Astrocyte (in vitro differentiated cells and primary cell): ENCODE measurements at places on chromosomes 5 and 9.

DNA sequence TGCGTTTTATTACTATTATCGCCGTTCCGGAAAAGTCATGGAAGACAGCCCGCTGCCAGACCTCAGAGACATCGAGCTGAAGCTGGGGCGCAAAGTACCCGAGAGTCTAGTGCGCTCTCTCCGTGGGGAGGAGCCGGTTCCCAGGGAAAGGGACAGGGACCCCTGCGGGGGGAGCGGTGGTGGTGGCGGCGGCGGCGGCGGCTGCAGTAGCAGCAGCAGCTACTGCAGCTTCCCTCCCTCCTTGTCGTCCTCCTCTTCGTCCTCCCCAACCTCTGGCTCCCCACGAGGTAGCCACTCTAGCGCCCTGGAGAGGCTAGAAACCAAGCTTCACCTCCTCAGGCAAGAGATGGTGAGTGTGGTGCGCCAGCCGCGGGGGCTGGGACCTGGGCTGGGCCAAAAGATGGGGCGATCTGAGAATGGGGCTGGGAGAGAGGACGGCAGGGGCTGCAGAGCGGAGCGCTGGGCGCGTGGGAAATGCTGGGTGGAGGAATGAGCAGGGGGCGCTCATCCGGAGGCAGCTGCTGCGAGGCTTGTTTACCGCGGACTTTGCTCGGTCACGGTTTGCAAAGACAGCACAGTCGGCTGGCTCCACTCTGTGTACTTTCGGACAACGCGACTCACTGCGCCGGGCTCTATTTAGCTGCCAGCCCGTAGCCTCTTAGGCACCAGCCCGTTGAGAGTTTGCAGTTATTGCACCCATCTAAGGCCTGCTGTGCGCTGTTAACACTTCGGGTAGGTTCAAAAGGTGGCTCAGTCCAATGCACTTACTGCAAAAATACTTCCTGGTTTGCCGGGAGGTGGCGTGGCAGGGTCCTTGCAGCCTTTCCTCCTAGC is 1.1 kb downstream of the LURAP1L start:
- peak; percentile 84 for DNase-seq

DNA sequence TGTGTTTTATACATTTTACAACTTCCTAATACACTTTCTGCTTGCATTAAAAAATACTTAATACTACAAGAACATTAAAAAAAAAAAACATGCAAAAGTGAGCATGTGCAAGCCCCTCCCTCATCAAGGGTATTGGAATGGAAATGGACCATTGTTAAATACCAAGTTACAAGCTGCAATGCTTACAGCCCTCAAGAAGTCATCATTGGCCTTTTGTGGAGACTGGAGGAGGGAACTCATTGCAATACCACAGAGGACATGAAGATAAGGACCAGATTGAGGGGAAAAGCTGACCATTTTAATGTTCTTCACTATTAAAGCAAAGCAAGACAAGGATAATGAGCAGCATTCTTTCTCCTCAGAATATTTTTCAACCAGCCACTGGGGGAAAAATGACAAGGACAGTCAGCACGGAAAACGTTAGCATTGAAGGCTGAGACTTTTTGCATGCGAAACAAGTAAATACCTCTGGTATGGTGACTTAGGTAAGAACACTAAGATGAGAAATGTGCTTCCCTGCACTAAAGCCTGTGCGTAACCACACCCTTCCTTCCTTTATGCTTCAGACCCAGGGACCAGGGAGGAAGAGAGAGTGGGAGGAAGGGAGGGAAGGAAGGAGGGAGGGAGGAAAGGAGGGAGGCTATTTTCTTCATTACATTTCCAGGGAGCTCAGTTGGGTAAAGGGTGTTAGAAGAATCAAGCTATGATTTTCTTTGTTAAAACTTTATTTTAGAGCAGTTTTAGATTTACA is 141.1 kb upstream of the RAPGEF1 start:
- DNase-seq = no peak

GRCh38 chr9:110307191-110307590 is 30.5 kb downstream of the TXNDC8 start:
- DNase-seq = no peak

DNA sequence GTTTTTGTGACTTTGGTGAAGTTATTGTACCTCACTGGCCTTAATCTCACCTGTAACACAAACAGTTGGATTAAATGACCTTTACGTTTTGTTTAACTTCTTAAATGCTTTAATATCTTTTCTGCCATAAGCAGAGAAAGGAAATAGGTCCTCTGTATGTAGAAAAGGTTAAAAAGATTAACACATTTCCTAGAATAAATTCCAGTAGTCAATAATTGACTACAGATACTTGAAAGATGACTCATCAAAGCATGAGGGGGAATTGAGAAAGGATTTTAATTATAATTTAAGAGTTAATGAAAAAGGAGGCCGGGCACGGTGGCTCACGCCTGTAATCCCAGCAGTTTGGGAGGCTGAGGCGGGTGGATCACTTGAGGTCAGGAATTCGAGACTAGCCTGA is 35.8 kb upstream of the CMYA5 start:
- DNase-seq = no peak

DNA sequence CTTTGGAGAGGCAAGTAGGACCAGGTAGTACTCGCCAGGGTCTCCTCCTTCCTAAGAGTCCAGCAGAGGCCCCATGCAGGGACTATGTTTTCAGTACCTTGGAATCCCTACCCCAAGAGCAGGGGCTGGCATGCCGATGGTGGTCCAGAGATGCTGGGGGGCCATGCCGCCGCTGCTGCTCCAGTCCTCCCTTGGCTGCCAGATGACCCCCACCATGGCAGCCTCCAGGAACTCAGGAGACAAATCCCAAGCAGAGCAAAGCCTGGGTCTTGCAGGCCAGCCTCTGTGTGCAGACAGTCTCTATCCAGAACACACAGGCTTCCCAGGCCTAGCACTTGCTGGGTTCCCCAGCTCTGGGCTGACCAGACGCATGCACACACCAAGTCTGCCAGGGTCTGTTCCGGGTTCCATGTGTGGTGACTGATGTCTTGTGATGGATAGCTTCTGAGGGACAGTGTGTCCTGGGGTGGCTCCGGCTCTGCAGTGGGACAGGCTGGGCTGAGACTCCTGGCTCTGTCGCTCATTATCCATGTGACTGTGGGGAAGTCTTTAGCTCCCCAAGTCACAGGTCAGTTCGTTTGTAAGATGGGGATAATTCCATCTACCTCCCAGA is 127.3 kb downstream of the CRB2 start:
- DNase-seq = no peak

GRCh38 chr9:3385871-3386270 is 139.9 kb downstream of the RFX3 start:
- DNase-seq = no peak

DNA sequence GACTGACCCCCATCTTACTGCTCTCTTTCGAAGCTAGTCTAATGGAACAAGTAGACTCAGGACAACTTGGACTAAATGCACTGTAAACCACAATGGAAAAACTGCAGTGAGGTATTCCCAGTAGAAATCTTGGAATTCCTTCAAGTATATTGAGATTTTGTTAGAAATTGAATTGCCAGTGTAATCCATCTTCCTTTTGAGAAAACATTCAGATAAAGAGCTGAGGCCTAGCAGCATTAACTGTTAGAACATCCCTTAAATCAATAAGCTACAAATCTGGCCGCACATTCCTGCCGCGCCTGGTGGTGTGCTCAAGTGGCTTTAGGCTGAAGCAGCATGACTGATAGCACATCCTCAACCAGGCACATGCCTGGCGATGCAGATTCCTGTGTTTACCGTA is 29.3 kb downstream of the PPIC start:
- DNase-seq = peak; percentile 48

GRCh38 chr5:65326922-65327321 is 154.8 kb downstream of the ADAMTS6 start:
- DNase-seq = peak; percentile 75

DNA sequence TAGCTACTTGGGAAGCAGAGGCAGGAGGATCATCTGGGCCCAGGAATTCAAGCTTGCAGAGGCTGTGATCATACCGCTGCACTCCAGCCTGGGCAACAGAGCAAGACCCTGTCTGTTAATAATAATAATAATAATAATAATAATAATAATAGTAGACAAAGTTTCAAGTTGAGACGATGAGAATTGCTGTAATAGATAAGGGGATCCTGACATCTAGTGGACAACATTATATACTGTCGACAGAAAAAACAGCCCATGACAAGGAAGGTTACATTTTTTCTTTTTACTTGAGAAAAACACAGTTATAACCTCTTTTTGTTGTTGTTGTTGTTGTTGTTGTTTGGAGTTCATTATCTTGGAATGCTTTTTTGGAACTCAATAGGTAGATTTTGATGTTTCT is 35.3 kb downstream of the NDFIP1 start:
- DNase-seq = no peak

DNA sequence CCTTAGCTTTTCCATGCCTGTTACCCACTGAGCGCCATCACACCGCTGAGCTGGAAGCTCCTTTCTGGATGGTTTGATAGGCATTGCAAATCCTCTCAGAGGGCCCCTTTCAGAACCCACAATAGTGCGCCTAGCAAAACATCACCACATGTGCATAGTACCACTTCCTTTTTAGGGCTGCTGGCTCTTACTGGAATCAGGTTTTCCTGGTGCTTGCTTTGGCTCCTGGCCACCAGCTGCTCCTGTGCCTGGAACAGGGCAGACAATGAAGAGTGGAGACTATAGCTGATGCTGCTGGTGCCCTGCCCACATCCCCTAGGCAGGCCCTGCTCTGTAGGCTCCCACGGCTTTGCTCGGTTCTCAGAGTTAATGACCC is 163.6 kb upstream of the SEMA6A start:
- no peak for DNase-seq

DNA sequence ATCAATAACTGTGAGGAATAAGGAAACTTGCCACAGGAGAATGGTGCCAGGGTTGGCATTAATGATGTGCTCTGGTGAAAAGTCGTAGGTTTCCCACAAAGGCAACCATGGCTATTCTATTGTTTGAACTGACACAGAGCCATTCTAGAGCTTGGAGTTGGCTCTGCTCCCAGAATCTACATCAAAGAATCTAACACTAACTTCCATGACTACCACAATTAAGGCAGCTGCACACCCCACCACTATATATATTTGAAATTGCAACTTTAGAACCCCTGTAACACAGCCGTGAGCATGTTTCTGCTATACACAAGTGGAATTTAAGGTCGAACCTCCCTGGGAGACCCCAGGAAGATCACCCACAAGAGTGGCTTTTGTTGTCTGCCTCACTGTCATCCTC is 89.7 kb upstream of the CCDC152 start:
- DNase-seq = no peak

GRCh38 chr5:60887746-60888145 is 43.7 kb upstream of the ELOVL7 start:
- no peak for DNase-seq

DNA sequence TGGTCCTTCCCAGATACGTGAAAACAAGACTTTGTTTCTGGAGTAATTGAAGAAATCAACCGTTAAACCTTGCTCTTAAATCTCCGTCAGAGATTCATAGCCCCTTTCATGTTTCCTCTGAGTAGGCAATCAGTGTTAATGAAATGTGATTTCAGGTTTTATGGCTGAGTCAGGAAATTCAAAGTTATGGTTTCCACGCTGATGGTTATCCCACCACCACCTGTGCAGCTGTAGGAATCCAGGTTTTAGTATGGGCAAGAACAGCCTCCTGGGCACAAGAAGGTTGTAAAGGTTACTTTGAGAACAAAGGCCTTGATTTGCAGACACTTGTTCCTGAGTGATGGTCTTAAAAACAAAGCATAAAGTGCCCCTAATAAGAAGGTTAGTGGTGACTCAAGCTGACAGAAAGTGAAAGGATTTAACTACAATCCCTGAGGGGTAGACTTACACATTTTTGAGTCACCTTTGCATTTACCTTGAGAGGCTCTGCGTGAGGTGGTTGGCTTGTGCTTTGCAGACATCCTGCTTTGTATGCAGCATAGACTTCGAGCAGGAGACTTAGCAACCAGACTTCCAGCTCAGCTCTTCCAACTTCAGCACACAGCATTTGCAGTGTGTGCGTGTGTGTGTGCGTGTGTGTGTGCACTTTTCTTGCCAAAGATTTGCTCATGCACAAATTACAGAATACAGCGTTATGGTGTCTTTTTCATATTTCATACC is 159.6 kb downstream of the TLE4 start:
- DNase-seq = no peak

DNA sequence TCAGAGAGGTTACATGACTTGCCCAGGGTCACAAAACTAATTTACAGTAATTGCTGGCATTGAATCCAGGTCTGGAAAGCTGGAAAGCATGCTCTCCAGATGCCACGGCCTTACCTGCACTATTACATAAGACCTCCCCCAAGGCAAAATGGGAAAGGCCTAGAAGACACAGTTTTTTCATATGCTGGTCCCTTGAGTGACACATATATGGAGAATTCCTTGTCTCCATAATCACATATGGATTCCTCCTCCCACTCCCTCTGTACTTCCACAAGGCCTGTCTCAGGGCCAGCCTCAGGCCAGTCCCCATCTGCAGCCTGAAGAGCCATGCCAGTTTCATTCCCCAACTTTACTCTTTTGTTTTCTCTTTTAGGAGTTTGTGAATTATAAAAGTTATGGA is 28.6 kb upstream of the MEIKIN start:
- DNase-seq = no peak

- no peak for DNase-seq
Observed at GRCh38 chr9:27369591-27369990, 72.6 kb upstream of the EQTN start.

GRCh38 chr5:32027717-32028458 is 146.2 kb downstream of the GOLPH3 start:
- peak; percentile 97 for DNase-seq

DNA sequence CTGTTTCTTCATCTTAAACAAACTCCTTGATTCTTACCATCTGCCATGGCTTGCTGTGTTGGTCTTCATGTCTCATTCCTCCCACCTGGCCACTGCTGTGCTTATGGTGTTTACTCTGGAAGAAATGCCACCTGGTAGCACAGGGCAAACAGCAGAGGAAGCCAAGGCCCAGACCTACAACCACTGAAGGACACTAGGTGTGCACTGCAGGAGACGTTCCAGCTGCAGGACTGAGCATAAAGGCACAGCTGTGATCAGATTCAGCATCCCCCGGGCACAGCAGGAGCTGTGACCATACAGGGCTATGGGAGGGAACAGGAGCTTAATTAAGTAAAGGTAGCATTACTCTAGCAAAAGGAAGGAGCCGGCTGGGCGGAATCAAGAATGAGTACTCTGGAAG is 12.6 kb upstream of the GNAQ start:
- no peak for DNase-seq

GRCh38 chr5:170252720-170253350 is 20.1 kb downstream of the C5orf58 start:
- no peak for DNase-seq

DNA sequence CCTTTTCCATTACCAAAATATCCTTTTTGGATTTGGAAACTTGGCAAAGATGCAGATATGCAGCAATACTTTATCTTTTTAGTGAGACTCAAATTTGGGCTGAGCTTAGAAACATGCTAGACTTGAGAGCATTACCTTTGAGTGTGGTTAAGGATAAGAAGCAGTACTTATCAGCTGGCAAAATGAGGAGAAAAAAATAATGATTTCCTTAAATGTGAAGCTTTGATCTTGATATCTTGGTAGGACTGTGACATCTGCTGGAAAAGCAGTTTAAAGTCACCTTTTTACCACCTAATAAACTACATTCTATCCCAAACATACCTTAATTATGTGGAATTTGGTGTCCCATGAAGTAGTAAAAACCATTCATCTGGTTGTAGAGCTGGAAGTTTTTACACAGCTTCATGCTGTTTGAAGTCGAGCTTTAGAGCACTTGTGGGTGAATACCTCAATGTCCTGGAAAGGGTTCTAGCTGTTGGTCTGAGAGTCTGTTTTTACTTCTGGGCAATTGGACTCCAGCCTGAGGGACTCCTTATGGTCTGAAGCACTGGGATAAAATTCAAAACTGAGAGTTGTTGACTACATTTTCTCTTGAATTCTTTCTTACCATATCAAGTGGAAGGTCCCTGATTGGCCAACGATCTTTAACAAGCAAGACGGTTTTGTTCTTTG is 53.4 kb downstream of the LRRC70 start:
- DNase-seq = no peak

GRCh38 chr5:146321571-146321970 is 17.1 kb upstream of the POU4F3 start:
- DNase-seq = no peak
